ENCODE measurements at places on chromosomes 5 and 9.

DNA sequence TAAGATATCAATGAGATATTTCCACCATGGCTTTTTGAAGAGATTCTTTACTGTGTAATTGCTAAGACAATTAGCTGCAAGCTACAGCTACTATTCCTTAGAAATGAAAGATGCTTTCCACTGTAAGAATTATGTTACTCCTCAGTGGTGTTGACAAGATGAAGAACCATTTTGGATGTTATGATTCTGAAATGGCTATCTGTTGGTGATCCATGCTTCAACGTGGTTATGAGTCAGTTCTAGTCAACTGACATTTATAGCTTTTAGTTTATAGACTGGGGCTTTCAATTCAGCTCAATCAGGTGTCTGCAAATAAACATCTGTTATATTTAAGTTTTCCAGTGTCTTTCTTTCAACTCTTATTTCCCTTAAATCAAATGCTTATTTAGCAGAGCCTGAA is 93.7 kb downstream of the SGCD start:
- no peak for DNase-seq

DNA sequence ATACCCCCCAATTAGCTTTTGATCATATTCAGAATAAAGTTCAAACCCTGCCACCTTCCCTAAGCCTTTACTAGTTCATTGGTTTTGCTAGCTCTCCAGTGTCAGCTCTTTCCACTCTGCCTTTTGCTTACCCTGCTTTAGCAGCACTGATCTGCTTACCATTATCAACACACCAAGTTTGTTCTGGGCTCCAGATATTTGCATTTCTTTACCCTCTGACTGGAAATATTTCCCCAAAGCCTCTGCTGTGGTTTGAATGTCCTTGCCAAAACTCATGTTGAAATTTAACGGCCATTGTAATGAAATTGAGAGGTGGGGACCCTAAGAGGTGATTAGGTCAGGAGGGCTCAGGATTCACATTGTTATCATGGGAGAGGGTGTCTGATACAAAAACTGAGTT is 99.5 kb downstream of the GCNT1 start:
- no peak for DNase-seq

- DNase-seq = no peak
Observed at GRCh38 chr5:67693956-67694809, 497.6 kb upstream of the CD180 start.

DNA sequence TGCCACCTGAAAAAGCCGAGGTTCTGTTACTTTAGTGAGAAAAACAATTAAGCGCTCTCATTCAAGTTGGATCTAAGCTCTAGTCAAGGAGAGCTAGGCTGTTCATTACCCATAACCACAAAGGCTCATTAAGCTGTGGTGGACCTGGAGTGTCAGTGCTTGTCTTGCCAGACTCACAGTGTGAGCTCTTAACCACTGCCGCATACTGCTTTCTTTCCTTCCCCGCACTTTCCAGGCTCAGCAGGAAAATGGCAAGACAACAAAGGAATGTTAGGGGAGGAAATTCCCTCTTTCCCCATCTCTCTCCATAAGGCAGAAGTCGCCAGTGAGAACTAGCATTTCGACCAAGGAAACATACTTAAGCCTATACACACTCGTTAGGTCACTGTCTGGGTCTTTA is 467.3 kb downstream of the ENC1 start:
- DNase-seq = no peak

DNA sequence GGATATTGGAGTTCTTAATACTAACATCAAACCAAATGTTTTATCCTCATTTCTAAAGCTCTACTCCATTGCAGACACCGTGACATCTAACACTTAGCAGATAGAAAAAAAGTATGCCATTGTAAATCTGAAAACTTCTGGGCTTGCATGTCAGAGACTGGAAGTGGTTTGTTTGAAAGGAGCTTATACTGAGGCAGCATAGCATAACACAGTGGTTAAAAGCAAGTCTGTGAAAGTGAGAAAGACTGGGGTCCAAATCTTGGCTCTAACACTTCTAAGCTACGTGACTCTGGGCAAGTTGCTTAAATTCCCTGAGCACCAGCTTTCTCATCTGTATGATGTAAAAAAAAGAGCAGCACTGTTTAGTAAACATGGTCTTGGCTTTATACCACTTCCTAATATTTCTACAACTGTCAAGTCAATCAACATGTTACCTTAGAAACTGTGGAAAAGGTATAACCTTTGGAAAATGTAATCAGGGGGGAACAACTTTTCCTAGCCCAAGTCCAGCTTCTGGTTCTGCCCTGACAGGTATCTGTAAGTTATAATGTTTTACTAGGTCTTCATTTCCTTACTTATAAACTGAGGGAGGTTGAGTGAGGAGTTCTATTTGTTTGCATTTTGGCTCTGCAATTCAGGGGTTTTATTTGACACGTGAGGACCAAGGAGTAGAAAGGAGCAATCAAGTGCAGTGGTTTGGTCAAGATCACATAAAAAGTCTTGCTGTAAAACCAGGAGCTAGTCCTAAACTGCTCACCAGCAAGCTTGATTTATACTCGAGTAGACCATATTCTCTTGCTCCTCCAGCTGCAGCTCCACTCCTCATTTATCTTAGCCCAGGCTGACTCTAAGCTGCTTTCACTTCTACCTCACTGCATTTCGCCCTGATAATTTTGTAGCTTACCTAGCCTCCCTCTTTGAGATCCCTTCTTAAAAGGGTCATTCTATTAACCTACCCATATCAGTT is 541.0 kb downstream of the RAB3C start:
- DNase-seq = no peak

DNA sequence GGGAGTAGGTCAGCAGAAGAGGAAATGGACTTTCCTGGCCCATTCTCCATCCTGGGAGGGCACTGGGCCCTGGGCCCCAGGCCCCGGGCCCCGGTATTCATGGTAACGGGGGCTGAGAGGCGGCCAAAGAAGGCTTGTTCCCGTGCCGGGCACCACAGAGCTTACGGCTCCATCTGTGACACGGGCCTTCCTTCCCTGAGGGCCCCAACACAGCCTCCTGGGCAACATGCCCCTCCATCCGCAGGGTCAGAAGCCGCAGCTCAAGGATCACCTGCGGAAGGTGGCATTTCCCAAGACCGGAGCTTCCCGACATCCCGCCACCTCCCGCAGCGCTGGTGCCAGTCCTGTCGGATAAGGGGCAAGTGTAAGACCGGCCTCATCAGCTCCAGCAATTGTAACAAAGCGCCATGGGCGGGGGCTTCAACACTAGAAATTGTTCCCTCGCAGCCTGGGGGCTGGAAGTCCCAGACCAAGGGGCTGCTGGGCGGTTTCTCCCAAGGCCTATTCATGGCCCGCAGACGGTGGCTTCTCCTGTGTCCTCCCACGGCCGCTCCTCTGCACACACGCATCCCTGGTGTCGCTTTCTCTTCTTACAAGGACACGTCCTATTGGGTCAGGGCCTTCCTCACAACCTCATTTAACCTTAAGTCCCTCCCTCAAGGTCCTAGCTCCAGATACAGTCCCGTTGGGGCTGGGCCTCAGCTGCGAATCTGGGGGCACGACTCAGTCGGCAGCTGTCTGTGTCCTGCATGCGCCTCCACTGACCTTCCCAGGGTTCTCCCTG is 31.2 kb upstream of the SLC12A7 start:
- no peak for DNase-seq

DNA sequence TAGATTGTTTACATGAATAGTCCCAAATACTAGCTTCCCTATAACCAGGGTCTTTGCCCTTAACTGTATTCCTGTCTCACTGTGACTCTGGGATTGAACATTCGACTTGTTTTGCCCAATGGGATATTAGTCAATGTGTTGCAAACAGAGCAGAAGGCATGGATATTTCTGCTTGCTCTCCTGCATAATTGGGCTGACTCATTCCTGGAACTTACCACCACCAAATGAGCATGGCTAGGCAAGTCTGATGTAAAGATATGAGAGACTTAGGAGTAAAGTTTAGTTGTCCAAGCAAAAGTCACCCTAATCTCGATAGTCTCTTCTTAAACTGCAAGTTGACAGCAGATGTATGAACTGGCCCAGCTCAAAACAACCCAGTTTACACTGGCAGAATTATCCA is 273.5 kb upstream of the CCNG1 start:
- no peak for DNase-seq

- no peak for DNase-seq
Observed at GRCh38 chr9:72946821-72947220, 6.0 kb downstream of the ALDH1A1 start.

DNA sequence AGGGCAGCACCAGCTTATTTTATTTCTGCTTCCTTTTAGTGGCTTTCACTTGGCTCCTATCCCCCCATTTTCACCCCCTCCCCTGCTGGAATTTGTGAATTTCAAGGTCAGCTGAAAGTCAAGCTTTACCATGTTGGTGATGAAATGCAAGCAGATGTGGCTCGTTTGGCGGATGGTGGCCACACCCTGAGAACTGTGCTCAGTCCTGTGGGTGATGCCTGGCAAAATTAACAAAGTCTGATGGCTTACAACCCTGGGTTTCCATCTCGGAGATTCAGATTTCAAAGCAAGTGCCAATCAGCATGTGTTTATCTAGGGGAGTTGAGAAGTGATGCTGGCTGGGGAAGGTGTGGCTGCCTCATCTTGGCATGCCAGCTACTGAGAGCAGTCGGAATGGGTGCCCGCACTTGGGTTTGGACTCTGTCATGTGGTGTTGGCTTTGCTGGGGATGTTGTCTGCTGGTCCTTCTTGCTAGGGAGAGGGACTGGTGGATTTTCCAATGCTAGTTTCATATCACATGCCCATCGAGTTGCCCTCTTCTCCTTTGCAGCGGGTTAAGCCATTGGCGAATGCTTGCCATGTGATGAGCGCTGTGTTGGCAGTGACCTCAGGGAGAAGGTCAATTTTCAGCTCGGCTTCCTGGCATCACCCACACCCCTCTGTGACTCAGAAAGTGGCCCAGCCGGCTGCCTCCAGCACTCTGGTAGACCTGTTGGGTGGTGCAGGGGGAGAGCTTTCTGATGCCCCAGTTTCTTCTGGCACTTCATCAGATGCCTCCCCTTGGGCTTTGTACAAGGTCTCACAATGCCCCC is 77.0 kb upstream of the PITX1 start:
- DNase-seq = no peak

DNA sequence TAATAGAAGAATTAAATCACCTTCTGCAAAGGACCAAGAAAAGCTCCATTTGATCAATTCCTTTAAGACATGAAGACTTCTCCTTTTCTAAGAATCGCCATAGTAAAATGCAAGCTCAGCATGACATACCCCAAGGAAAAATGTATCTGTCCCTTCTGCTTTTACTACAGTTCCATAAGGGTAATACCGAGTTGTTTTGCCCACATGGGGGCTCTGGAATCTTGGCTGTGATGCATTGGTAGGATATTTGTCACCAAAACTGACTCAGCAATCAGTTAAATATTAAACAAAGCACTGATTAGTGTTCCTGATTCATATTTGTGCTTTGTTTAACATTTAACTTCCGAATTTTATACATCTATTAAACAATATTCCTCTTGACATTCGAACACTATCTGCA is 24.3 kb upstream of the KCNIP1 start:
- DNase-seq = no peak

DNA sequence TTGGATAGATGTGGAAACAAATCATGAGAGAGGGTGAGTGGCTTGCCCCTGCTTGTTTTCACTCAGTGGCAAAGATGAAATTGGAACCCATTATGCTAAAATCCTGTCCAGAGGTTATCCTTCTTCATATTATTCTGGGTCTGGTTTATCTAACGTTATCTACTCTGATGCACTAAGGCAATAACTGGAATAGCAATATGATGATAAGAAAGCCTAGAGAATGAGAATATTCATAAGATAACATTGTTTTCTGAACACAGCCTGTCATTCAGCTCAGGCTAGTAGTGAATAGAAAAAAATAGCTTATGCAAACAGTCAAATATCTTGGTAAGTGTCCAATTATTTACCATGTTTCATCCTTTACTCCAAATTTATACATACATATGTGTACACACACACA is 132.0 kb upstream of the C6 start:
- no peak for DNase-seq

DNA sequence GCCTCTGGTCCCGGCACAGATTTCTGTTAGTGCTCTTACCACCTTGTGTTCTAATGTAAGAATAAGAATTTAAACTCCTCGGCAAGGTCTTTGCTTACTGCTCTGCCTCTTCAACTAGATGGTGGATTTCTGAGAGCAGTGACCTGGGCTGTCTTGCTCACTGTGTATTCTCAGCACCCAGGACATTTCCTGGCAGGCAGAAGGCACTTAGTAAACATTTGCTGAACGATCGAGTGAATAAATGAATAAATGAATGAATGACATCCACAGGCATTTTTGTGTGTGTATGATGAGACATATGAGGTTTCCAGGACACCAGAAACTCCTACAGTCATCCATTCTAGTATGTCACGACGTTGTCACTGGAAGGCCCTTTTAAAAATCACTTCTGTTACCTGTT is 143.2 kb downstream of the BOD1 start:
- no peak for DNase-seq

- peak; percentile 81 for DNase-seq
Observed at GRCh38 chr9:123997665-123998277, 13.8 kb upstream of the LHX2 start.

- no peak for DNase-seq
Observed at GRCh38 chr9:120654272-120654671, 60.0 kb downstream of the MEGF9 start.

DNA sequence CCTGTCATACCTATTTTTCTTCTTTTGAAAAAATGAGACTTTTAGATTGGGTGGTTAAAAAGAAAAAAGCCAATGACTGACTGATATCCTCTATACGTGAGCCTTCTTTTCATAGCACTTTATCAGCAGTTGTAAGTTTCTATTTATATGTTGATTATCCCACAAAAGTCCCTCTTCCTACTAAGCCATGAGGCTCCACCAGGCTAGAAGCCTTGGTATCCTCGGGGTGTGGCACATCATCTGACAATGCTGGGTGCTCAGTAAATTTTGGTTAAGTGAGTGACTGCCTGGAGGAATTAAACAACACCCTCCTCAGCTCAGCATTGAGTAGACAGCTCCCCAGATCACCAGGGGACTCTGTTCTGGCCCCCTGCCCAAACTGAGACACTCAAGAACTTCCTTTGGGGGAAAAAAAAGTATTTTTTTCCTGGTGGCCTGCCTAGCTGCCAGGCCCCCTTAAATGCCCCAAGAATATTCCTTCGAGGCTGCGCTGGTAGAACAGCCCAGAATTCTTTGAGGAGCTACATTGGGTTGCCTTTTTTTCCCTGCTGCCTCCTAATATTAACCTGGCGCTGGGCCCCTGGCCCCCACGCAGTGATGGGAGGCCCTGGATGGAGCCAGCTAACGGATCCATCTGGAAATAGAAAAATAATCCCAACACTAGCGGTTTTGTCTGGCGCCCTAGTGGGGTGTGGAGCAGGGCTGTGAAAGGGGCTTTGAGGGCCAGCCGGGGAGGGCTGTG is 23.4 kb upstream of the COL27A1 start:
- no peak for DNase-seq
